ENCODE measurements at places on chromosomes 2 and 18. TPM values are rescaled to one million over a fixed set of nuclear protein-coding genes. Genes with fewer than 3 reads are reported as not detected.

COLEC12 gene
- polyA plus RNA-seq, result 0.47 TPM

AP1S3 gene
- polyA plus RNA-seq, result 1.3 TPM

SKOR2 gene
- not detected for polyA plus RNA-seq

SERPINB4 gene
- not detected for polyA plus RNA-seq

GALNT5 gene
- not detected for polyA plus RNA-seq

LOXHD1 gene
- 0.33 TPM for polyA plus RNA-seq

CD226 gene
- polyA plus RNA-seq, result 0.53 TPM

ACMSD gene
- polyA plus RNA-seq, result not detected

POMC gene
- polyA plus RNA-seq, result 4.7 TPM

FMNL2 gene
- 0.28 TPM for polyA plus RNA-seq

GALNT13 gene
- not detected for polyA plus RNA-seq

SERPINB10 gene
- 0.56 TPM for polyA plus RNA-seq

MAB21L4 gene
- polyA plus RNA-seq, result not detected

MTLN gene
- 51.0 TPM for polyA plus RNA-seq

CIDEA gene
- polyA plus RNA-seq, result not detected

ASXL2 gene
- polyA plus RNA-seq, result 13.4 TPM

ASB18 gene
- polyA plus RNA-seq, result not detected

AMER3 gene
- not detected for polyA plus RNA-seq

DIPK1C gene
- polyA plus RNA-seq, result not detected

ZBTB7C gene
- polyA plus RNA-seq, result 0.09 TPM

MAPK4 gene
- polyA plus RNA-seq, result not detected

ABCG5 gene
- not detected for polyA plus RNA-seq

GKN1 gene
- polyA plus RNA-seq, result not detected

TSHZ1 gene
- polyA plus RNA-seq, result 1.4 TPM

CFAP65 gene
- polyA plus RNA-seq, result not detected

TMEM163 gene
- not detected for polyA plus RNA-seq

ZEB2 gene
- polyA plus RNA-seq, result 93.8 TPM

PTH2R gene
- polyA plus RNA-seq, result 0.04 TPM

MIB1 gene
- polyA plus RNA-seq, result 7.8 TPM

DOK6 gene
- not detected for polyA plus RNA-seq

STAT4 gene
- 0.52 TPM for polyA plus RNA-seq

CCDC148 gene
- polyA plus RNA-seq, result not detected

DNAJC5G gene
- polyA plus RNA-seq, result not detected

Measured in CD14-positive monocyte (primary cell).